ENCODE measurements at places on chromosomes 5 and 9.

GRCh38 chr5:85108471-85108870 lies 723.8 kb upstream of the EDIL3 start:
- DNase-seq = no peak

DNA sequence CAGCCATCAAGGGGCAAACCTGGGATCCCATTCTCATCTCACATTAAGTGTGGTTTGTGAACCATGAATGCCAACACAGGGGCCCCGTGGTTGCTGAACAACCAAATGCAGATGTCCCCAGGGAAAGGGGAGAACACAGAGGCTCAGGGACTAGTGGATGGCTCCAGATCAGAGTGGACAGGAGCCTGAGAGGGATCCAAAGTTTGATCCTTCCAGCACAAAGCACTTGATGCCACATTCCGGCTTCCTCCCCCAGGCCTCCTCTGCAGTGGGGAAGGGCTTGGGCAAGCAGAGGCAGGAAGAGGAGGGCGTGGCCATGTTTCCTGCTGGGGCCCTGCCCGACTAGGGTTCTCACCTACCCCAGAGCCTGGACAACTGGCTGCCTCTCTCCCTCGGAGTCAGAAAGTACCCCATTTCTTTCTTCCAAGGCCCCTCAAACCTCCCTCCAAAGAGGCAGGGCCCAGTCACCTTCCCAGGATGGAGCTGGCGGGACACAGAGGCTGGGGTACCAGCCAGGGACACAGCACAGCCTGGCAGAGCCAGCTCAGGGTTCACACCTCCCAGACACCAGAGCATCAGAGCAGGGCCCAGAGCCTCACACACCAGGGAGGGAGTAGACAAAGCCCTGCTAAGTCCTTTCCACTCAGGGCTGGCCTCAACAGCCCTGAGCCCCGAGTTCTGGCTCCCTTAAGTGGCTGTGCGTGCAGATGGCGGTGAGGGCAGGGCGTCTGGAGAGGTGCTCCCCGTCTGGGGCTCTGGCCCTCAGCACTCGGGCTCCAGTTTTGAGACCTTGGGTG lies 4.3 kb upstream of the RNF44 start:
- peak; percentile 83 for DNase-seq

- peak; percentile 61 for DNase-seq
These were observed 50.8 kb downstream of the DMRT2 start for GRCh38 chr9:1100945-1101344.

DNA sequence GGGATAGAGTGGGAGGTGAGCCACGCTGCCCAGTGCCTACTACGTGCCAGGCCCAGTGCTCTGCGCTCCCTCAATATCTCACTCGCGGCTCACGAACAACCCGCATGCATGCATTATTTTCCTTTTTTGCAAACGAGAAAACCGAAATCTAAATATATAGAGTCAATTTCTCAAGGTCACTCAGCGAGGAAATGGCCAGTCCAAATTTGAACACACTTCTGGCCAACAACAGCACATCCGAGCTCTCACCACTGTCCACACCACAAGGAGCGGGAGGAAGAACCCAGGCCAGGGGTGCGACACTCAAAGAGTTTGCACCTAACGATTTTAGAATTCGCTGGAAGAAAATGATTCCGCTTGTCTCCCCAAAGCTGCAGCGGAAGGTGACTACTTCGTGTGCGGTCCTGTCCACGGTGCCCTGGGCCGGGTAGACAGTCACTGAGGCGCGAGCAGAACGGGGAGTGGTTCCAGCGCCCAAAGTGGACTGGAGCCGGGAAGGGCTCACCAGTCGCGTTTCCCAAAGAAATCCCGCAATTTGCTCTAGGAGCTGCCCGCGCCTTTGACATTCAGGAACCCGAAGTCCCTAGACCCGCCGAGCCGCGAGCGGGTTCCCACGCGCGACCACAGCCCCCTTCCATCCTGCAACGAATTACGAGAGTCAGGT lies 1.1 kb upstream of the TLX3 start:
- DNase-seq = no peak

DNA sequence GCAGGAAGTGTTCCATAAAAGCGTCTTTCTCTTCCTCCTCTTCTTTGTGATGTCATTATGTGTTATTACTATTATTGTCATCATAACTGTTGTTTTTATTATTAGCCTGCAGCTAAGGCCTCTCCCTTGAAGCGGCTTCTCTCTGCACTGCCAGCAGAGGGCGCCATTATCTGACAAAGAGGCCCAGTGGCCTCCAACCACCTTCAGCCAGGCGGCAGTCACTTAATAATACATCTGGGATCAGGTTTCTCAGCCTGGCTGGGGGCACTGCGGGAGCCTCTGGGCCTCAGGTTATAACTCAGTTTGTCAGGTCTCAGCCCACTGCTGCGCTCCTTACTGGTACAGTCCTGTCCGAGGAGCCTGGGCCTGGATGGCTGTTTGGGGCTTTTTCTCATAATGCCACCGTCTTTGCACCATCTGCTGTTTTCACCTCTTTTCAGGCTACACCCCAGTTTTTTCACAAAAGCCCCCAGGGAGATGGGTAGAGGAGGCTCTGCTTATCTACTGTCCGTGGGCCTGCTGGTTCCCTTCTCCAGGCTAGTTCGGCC lies 281.9 kb downstream of the NSG2 start:
- peak; percentile 91 for DNase-seq
